ENCODE measurements at places on chromosomes 13 and 19.

- DNase-seq: peak; percentile 55
Observed at GRCh38 chr13:76610819-76611415, 275.3 kb downstream of the KCTD12 start.

DNA sequence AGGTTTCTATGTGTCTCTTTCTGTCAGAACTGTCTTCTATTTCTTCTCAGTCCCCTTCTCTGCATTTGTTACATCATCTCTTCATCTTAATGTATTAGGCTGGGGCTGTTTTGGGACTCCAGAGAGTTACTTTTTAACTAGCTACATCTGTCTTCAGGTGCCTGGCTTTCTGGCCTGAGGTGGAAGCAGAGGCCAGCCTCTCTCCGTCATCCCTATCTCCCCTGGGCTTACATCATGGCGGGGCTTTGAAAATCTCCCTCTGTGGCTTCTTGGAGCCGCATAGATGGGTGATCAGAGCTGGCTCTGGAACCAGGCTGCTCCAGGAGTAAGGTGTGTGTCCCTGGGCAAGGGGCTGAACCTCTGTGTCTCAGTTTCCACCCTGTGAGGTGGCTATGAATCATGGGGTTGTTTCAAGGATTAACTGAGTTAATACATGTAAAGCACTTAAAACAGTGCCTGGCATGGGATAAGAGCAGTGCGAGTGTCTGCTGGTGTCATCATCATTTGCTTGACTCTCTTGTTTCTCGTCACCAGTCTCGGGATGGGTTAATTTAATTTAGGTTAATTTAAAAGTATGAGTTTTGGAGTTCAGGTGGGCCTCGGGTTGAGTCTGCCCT lies 2.0 kb downstream of the EPN1 start:
- no peak for DNase-seq

DNA sequence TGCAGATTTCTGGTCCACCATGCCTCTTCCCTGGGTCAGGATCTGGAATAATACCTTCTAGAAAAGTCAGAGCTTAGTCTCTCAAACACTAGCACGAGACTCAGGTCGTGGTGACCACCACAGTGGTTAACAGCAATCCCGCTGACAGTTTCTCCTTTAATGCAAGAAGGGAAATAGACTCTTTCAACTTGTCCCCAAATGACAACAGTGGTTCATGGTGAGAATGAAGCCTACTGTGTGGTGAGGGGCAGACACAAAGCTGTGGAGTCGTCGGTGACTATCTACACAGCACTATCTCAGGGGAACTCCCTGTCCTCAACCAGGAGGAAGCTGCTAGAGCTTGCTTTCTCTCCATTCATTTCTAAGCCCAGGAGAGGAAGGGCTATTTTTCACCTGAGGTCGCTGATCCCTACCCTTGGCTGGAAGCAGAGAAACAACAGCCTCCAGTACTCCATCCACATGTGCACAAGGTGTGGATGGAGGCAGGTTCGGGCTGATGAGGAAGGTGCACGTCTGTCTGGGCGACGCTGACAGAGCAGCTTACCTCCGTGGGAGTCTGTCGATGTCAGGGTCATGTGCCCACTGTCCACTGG lies 72.4 kb downstream of the STK24 start:
- DNase-seq: no peak

DNA sequence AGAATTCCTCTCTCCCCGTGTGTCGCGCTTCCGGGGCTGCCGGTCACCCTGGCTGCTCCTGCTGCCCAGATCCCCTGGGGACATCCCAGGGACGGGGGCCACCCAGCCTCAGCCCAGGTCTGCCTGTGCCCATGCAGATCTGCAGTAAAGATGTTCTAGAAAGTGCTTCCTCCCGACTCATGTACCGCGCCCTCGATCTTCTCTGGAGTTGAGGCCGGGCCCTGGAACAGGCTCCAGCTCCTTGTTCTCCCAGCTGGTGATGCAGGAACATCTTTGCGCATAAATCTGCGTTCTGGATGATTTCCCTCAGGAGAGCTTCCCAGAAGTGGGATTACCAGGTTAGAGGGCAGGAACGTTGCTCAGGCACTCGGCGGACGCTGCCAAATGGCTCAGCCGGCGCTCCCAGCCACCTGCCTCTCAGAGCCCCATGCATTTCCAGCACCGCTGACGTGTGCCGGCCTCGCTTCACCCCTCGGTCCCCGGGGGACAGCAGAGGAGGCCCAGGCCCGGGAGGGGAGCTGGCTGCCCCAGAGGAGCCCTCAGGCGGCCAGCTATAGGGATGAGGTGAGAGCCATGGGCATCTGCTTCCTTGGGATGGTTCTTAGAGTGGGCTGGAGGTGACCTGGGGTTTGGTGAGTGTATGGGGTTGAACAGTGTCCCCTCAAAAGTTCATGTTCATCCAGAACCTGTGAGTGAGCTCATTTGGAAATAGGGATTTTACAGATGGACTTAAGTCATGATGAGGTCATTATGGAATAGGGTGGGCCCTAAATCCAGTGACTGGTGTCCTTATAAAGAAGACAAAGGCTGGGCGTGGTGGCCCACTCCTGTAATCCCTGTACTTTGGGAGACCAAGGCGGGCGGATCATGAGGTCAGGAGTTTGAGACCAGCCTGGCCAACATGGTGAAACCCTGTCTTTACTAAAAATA lies 42.6 kb downstream of the CRTC1 start:
- no peak for DNase-seq

DNA sequence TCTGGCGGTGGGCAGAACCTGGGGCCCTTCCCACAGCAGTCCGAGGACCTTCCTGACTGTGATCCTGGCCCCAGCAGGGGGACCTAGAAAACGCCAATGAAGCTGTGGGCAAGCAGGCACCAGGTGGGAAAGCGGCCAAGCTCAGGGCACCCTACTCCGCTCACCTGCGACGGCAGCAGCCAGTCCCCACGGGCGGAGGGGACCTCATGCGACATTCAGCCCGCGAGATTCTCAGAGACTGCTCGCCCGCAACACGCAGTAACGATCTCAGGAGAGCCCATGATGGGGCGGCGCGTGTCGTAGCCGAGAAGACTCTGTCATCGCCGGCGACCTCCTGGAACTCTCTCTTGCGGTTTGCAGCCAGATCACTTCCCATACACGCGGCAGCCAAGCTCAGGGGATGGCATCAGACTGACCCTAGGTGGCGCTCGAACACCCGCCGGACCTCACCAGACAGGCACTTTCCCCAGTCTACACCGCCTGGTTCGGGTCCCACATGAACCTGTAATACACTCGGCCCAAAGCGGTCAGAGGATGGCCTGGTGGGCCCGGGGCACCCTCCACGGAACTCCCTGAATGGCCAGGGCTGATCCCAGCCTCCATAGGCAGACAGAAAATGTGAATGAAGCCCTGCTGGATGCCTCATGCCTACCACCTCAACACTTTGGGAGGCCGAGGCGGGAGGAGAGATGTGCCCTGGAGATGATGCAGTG lies 26.5 kb downstream of the MAN2B1 start:
- DNase-seq: peak; percentile 59

DNA sequence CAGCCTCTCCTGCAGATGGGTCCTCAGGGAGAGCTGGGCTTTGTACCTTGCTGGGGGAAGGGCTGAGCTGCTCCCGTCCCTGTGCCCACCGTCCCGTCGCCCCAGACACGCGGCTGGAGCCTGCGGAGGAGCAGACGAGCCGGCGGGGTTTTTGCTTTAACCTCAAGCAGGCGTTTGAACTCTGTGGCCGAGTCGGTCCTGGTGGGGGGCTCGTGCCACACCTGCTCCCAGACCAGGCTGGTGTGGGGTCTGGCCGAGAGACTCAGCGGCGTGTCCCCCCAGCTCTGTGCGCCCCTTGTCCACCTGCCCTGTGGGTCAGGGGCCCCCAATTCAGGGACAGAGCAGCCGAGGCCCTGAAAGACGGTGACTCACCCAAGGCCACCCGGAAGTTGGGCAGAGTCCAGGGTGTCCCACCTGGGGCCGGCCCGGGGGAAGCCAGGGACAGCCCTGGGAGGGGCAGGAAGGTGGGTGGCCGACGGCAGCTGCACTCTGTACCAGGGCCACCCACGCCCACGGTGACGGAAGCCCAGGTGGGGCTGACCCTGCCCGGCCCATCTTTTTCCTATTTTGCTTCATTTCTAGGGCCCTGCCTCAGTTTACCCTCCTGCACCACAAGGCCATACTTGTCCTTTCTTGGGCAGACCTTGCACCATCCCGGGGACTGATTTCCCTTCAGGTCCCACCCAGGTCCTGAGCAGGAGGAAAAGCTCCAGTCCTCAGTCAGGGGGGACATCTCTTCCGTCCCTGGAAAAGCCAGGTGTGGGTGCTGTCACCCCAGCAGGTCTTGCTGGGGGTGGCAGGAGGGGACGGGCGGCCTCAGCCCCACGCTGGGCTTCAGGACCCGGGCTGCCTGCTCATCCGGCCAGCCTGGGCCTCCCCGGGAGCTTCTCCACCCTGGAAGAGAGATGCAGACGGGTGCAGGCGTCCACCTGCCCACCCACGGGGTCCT lies 5.3 kb downstream of the EFNA2 start:
- DNase-seq: no peak

DNA sequence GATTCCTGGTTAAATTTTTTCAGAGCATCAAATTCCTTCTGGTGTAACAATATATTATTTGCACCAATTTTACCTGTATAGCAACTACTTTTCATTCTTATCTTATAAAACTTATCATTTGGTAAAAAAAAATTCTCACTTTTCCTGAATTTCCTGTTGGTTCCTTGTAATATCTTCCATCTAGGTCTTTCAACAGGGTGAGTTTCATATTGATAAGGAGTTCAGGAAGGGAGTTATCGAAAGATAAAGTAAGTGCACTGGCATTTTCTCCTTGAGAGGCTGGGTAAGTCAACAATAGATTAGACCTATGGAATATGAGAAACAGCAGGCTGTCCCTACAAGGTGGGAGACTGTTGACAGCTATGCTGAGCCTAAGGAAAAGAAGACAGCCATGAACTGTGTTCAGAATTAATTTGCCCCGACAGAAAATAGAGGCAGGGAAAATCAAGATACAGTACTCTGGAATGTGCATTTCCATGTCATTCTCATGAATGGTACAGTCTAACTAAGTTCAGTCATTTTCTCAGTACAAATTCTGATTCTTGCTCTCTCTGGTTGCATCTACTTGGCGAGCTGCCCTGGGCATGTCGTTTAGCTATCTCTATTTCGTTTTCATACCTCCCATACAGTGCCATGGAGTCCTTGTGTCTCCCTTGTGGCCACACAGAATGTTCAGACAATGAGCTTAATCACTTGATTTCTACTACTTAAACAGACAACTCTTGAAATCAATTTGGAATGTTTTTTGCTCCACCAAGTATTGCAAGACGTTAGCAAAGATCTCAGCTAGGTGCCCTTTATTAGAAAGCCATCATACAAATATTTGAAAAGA lies 9.9 kb downstream of the IGFL1 start:
- DNase-seq: no peak

DNA sequence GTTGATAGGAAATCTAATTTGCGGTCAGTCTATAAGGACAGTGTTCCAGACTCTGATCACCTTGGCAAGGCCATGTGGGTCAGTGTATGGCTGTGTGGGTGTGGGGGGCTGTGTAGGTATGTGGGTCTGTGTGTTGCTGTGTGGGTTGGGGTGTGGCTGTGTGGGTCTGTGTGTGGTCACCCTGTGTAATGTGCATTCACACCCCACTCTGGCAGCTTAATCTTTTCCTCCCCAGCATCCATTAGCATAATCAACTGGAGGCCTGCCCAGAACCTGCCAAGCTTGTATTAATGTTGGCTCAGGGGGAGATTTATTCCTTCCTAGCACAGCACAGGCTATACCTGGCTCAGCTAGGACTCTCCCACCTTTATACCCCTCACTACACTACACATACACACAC lies 203.2 kb downstream of the TUBA3C start:
- DNase-seq: no peak

DNA sequence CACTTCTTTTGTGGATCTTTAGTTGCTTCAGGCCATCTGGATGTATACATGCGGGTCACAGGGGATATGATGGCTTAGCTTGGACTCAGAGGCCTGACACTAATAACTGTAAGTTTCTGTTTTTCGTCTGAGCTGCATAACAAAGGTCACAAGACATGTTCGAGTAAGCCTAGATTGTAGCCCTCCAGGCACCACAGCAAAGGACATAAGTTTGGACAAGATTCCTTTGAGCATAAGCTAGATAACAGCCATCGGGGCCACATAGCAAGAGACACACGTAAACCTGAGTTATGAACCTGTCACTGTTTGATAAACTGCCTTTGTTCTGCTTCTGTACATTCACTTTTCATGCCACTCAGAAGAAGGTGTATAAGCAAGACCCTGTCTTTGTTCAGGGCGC lies 14.6 kb downstream of the IGFL3 start:
- no peak for DNase-seq

DNA sequence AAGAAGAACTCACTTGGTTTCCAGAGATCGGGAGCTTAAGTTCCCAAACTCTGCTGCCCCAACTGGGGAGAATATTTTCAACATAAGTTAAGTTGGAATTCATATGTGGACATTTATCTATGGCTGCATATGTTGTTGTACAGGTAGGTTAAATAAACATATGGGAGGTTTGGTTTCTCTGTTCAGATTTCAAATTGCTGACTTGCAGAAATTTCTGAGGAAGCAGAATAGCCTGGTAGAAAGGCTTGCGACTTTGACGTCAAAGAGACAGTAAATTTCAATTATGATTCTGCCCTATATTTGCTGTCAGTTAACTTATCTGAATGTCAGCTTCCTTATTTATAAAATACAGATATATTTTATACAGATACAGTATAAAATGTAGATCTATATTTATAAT lies 40.0 kb upstream of the TPP2 start:
- DNase-seq: no peak

DNA sequence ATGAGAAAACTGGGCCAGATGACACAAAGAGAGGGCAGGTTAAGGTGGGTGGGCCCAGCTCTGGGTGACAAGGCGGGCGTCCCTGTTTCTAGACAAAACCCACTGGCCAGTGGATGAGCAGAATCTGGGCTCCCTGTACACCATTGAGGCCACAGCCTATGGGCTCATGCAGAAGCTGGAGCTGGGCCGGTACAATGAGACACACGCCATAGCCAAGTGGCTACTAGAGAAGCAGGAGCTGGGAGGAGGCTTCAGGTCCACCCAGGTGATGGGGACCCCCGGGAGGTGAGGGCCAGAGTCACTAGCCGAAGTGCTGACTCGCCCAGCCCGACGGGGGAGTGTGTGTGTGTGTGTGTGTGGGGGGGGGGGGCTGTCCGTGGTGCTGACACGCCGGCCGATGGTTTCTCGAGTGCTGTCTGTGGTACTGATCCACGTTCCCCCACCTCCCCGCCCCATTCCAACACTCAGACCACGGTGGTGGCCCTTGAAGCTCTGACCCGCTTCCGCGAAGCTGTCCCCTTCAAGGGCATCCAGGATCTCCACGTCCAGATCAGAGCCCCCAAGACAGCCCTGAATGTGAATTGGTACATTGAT lies 24.3 kb upstream of the SHFL start:
- DNase-seq: no peak

- DNase-seq: no peak
Observed at GRCh38 chr13:48492096-48492440, 40.8 kb downstream of the RCBTB2 start.

DNA sequence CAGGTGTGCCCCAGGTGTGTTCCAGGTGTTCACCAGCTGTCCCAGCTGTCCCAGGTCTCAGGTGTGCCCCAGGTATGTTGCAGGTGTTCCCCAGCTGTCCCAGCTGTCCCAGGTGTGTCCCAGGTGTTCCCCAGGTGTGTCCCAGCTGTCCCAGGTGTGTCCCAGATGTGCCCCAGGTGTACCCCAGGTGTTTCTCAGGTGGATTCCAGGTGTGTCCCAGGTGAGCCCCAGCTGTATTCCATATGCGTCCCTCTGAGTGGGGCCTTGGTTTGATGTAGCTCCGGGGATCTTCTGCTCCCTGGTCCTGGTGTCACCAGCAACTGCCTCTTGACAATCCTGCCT lies 719 bp upstream of the GRK1 start:
- no peak for DNase-seq

- no peak for DNase-seq
Observed at GRCh38 chr13:50957620-50958019, 48.0 kb downstream of the RNASEH2B start.

- DNase-seq: no peak
Observed at GRCh38 chr19:41218615-41219507, at the start of gene AXL. AXL (plus strand) TSS chr19:41219223; CDS start chr19:41219393, 170 bp downstream.
